ENCODE measurements at places on chromosomes 2 and 18.

GRCh38 chr18:28714498-28714897, 537.6 kb upstream of the CDH2 start:
- no peak for DNase-seq

GRCh38 chr2:235605312-235606003, 111.6 kb downstream of the AGAP1 start:
- DNase-seq = peak; percentile 55

DNA sequence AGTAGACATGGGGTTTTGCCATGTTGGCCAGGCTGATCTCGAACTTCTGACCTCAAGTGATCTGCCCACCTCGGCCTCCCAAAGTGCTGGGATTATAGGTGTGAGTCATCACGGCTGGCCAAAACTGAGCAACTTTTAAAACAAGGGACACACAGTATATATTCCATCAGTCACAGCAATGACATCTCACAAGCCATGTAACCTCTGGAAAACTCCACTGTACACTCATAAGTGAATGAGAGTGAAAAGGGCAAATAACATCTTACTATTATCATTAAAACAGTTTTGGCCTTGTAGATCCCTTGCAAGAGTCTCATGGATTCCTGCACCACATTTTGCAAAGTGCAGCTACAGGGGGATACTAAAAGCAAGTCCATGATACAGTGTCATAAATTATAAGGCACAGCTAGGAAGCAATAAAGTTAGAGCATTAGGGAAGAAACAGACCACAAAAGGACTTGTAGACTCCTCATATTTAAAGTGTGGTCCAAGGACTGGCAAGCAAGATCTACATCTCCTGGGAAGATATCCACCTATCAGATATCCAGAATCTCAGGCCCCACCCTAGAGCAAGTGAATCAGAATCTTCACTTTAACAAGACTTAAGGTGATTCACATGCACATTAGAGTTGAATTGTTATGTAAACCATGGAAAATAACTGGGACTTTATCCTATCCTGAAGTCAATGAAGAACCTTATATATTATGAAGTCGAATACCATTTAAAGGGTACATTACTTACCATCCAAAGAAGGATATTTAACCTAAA, 5.7 kb downstream of the SMC6 start:
- no peak for DNase-seq

- peak; percentile 81 for DNase-seq
These were observed 76.0 kb downstream of the CD28 start for GRCh38 chr2:203782262-203782976.

DNA sequence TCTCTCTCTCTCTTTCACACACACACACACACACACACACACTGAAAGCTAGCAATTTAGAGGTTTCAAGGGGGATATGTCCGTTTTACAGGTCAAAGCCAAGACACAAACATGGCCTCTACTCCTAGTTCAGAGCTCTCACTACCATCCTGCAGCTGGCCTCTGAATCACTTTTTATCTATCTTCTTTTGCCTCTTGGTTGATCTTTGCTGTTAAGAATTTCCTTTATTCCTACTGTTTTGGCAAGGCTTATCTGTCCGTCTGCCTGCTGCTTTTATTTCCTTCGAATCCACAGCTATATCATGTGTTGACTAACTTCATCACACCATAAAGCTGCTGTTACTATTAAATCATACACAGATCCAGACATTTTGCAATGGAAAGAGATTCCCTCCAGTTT, 543.0 kb downstream of the PLCL1 start:
- DNase-seq = no peak

GRCh38 chr2:54568876-54569321, 112.8 kb downstream of the SPTBN1 start:
- DNase-seq = no peak

- no peak for DNase-seq
These were observed 88.0 kb downstream of the COMMD1 start for GRCh38 chr2:61993422-61994024.

DNA sequence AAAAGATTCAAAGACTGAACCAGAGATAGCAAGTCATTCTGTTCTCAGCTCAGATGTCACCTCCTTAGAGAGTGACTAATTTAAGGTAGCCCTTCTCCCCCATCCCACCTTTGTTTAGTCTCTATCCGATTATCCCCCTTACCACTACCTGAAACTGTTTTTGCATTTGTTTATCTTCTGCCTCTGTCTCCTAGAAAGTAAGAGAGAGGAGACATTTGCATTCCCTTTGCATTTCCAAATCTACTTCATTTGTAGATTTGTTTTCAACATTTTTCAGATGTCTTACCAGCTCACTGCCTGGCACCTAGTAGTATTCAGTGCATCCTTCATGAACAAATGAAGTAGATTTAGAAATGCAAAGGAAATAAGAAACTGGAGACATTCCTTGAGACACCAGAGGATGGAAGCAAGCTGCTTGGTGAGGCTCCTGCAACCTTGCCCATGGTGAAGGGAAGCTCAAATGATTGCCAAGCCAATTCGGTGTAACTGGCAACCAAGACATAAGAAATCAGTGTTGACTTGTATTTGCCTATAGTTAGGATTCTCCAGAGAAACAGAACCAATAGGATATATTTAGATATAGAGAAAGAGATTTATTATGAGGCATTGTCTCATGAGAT, 385.7 kb downstream of the STK39 start:
- DNase-seq = no peak

- DNase-seq = no peak
These were observed 40.2 kb downstream of the MYOM1 start for GRCh38 chr18:3179430-3180089.

DNA sequence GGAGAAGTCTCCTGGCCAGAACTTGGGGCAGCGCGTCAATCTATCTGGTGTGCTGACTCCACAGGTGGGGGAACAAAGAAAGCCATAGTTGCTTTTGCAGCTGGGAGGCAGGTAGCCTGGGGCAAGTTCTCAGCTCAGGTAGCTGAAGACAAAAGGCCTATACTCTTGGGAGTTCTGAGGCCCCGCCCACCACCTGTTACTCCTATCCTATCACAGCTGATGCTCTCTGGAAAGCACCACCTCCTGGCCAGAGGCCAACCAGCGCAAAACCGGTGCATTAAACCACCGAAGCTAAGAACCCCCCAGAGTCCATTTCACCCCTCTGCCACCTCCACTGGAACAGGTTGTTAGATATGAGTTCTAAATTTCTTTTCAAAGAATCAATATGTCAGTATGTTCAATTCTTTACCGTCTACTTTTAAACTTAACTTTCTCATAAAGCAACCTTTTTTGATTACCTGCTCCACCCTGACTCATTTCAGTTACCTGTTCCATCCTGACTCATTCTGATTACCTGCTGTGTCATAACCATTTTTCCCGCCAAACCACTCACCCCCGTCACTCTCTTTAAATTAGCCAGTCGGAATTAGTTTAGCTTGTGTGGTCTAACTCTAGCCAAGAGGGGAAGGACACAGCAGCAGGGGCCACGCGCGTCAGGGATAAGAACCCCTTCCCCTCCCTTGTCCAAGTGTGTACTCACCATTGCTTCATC, 43.4 kb downstream of the UPP2 start:
- no peak for DNase-seq

DNA sequence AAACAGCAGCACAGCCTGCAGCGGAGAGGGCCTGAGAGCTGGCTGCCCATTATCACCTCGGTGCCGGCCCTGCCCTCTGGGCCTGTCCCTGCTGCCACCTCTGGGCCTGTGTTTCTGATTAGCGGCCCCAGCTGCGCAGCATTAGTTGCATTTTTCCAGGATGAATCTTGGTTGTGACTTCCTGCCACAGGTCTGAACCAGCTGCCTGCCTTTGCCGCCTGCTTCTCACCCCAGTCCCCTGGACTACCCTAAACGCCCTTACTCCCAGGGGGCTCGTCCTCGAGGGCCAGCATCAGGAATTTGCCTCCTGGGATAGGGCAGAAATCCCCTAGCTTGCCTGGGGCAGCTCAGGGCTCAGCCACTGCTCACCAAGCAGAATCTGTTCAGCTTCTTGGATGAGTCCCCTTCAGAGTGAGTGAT, 342.8 kb downstream of the DYSF start:
- no peak for DNase-seq

DNA sequence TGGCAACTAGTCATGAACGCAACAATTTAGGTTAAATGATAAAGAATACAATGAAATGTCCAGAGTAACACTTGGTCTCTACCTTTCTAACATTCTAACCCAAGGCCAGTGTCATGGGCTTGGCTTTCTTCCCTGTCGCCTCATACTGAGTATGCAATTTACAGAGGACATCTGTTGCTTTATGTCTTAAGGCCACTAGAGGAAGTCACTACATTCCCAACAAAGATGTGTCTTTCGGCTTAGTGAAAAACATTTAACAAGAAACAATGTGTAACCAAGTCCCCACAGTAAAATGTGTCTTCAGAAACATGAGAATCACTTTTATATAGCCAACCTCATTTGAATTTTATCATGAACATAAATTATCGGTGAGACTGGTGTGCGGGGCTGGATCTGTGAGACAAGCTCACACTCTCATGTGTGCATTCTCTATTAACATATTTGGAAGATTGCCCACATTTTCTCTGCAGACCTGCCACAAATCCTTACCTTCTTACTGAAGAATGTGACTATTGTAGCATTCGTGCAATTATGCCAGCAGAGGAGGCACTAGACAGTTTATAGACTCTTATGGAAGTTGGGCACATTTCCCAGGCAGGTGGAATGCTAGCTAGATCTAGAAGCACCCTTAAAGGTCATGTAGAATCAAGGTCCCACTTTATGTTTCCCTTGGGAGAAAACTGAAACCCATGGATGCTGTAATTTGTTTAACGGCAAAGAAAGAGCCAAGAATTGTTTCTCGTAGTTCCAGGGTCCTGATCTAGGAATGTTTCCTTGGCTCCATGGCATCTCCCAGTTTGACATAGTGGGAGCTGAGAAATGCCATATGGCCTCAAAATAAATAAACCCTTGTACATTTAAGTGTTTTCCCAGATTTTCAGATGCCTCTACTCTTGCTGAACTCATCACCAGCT, 101.8 kb downstream of the CD226 start:
- peak; percentile 47 for DNase-seq

GRCh38 chr2:33949371-33949770, 350.3 kb upstream of the FAM98A start:
- no peak for DNase-seq

DNA sequence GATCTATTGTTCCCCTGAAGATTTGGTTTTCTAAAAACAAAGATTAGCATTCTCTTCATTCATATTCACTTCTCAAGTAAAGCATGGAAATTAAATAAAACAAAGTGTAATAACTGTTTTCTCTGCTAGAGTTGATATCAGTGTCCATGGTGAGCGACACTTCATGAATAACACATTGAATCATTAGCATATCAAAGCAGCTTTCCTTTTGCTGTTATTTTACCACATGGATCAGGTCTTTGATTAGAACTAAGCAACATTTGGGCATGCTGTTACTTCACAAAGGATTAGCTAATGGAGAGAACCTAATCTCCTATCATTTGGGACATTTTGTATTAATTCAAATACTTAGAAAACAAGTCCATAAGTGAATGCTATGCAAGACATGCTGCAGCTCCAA, 368.8 kb upstream of the CDH19 start:
- DNase-seq = no peak

DNA sequence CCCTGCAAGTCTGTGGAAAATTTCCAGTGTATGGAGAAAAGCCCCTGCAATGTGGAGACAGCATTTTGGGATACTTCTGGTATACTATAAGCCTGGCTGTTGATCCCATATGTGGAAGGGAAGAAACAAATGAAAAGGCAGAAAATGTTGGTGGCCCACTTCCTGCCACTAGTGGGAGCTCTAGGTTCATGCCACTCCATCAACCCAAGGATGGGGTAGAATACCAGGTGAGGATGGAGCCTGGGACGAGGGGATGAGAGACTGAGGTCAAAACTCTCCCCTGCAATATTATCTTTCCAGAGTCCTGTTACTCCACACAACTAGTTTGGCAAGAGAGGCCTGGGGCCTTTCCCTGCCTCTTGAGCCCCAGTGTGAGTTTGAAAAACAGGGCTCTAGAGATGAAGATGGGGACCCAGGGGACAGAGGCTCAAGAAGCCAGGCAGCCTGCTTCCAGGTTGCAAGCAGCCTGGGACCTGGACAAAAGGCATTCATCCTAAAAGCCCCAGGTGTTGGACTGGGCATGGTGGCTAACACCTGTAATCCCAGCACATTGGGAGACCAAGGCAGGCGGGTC, 31.9 kb downstream of the BMP10 start:
- DNase-seq = no peak

- DNase-seq = no peak
These were observed 68.8 kb downstream of the ANTXR1 start for GRCh38 chr2:69081757-69082156.

DNA sequence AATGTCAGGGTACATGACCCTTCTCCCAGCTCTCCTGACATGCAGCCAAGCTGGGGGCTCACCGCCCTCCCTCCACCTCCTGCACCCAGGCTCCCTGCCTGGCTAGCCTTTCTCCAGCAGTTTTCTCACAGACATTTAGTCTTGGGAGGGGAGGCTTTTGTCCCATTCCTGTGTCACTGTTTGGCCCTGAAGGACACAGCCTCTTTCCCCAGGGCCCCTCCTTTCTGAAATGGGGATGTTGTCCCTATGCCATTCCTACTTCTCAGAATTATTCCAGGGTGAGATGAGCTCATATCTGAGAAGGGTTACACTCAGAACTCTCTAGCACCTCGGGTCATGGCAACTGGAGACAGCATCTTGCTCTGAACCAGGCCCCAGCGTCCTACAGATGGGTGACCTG, 47.3 kb upstream of the MRPL33 start:
- no peak for DNase-seq

GRCh38 chr2:36737131-36737750, 40.7 kb downstream of the VIT start:
- DNase-seq = no peak

DNA sequence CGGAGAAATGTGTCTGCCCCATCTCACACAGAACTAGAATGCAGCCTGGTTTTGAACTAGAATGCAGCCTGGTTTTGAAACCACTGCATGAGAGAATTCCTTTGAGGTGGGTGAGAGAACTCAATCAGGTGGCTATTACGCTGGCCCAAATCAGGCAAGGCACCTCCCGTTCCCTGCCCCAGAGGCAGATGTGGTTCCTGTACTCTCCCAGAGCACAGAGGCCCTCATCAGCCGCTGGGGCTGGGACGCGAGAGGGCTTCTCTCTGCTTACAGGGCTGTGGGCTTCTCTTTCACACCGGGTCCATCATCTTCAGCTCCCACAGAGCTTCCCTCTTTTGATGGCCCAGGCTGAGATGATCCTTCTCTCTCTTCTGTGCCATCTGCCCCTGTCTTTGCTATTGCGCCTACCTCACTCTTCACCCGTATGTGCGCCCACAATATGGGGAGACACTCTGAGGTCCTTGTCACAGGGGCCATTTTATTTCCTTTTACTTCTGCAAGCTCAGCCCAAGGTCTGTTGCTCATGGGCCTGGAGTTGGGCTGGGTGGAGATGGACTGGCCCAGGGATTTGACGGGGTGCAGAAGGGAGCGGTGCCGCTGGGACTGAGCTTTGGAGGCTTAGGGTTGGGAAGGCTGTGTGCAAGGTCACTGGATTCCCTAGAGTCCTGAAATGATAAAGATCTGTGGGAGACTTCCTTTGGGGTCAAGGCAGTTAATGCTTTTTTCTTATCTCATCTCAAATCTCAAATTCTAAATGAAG, 84.4 kb upstream of the HS6ST1 start:
- DNase-seq = no peak

GRCh38 chr2:39266139-39266805, 22.5 kb upstream of the CDKL4 start:
- DNase-seq = no peak

Measured in retinal pigment epithelial cell (primary cell).